ENCODE measurements at places on chromosomes 6 and 20.

- no peak for DNase-seq
These were observed 7.0 kb downstream of the RALGAPB start for GRCh38 chr20:38479596-38479995.

- DNase-seq, result no peak
These were observed 39.3 kb upstream of the HIVEP1 start for GRCh38 chr6:11972806-11973205.

- no peak for DNase-seq
These were observed 54.8 kb downstream of the PHACTR2 start for GRCh38 chr6:143732536-143732935.

- no peak for DNase-seq
These were observed 45.8 kb downstream of the CYP24A1 start for GRCh38 chr20:54127855-54128574.

Data from stimulated activated CD8-positive, alpha-beta memory T cell treated with anti-CD3 and anti-CD28 coated beads, Interleukin-4, amount 100 ng/mL, for 24 hours (primary cell).